GDM1 (cell line): ENCODE measurements at places on chromosomes 5 and 9.
A peak's percentile ranks its signal among the peaks of the same experiment; 100 is the strongest.

- no peak for DNase-seq
These were observed 187.5 kb downstream of the CRB2 start for GRCh38 chr9:123543492-123543891.

DNA sequence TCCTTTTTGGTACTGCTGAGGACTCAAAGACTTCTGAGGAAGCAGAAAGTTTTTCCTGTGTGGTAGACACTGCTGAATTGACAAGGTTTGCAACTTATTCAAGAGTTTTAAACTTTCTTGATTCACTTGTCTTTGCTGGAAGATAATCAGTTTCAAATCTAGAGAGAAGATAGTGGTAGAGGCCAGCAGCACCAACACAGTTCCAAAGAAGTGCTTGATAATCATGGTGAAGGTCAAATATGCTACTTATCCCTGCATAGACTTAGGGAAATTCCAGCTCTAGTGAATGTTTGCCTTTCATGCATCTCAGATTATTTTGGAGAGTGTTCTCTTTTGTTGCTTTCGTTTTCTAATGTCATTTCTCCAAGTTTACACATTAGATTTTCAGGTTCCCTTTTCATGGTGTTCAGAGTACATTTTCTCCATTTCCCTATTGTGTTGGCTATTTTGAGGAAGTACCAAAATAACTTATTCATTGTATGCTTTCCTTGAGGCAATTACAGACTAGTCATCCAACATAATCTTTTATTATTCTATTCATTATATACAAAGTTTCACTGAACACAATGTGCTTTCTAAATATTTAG lies 550 bp downstream of the IFNE start:
- DNase-seq, result peak; percentile 17

GRCh38 chr5:94313188-94313587 lies 305.2 kb downstream of the KIAA0825 start:
- DNase-seq, result no peak

DNA sequence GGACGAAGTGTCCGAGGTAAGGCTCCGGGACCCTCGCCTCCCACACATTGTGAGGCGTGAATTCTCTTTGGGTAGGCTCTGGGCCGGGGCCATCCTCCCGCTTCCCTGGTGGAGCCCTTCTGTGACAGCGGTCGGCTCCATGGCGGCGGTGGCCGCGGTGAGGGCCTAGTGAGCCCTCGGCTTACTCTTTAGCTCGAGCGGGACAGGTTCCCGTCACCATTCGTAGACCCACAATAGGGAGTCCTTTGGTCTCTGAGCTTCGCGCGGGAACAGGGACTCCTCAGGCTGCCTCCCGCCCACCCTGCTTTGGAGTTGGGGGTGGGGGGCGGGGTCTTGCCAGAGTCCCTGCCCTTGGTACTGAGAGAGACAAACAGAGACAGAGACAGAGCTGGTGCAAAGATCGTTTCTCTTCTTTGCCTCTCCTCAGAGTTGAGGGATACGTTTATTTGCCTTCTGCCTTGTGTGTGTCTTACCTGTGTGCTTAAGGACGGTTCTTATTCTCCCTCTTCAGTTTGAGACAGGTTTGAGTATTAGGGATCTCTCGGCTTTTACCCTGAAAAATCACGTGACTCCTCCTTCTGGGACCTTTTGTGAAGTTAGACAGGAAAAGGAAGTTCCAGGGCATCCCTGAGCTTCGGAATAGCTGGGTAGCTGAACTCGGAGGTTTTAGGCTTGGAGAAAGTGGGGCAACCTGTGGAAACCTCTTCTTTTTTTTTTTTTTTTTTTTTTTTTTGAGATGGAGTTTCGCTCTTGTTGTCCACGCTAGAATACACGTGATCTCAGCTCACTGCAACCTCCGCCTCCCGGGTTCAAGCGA lies 833 bp downstream of the ANKHD1 start:
- peak; percentile 38 for DNase-seq

DNA sequence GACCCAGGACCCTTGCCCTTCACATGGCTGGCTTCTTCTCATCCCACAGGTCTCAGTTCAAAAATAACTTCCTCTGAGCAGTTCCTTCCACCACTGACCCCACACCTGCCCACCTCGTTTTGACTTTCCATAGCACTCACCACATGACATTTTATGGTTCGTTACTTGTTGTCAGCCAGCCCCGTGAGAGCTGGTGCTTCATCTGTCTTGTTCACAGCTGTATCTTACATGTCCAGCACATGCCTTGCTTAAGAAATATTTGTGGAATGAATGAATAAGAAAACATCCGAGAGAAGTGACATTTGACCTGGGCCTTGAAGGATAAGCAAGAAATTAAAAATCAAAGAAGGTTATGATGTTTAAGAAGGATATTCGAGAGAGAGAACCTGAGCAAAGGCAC lies 193.9 kb downstream of the RFK start:
- no peak for DNase-seq

DNA sequence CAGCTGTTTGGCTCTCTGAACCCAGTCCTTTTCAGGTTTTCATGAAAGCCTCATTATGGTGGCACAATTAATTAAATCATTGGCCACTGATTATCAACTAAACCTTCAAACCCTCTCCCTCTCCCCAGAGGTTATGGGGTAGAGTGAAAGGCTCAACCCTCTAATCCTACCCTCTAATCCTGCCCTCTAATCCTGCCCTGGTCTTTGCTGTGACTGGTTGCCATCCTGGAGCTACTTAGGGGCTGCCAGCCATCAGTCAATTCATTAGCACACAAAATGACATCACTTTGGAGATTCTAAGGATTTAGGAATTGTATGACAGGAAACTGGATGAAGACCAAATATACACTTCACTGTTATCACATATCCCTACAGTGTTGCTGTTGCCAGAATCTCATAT lies 36.1 kb downstream of the ANKS6 start:
- no peak for DNase-seq

- DNase-seq, result no peak
These were observed 74.3 kb downstream of the ZDHHC21 start for GRCh38 chr9:14618836-14619420.
